ENCODE measurements at places on chromosomes 3 and 15.

DNA sequence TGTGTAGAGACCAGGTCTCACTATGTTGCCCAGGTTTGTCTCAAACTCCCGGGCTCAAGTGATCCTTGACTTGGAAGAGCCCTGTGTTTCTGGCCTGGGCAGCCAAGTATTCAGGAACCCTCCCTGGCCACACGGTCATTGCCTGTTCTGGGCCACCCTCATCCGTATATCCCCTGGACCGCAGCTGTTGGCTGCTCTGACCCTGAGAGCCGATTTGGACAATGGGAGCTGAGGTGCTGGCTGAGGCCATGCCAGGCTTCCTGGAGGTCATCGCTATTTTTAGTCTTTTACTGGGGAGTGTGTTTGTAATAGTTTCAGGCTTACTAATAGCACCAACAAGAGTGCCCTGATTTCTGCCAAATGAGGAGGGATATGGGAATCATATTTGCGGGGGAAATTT is 60.7 kb downstream of the ADAMTS7 start:
- DNase-seq = no peak

GRCh38 chr15:62066663-62067447 is at the start of gene C2CD4A:
C2CD4A (plus strand) TSS chr15:62066977; CDS start chr15:62067614, 637 bp downstream.
- no peak for DNase-seq

DNA sequence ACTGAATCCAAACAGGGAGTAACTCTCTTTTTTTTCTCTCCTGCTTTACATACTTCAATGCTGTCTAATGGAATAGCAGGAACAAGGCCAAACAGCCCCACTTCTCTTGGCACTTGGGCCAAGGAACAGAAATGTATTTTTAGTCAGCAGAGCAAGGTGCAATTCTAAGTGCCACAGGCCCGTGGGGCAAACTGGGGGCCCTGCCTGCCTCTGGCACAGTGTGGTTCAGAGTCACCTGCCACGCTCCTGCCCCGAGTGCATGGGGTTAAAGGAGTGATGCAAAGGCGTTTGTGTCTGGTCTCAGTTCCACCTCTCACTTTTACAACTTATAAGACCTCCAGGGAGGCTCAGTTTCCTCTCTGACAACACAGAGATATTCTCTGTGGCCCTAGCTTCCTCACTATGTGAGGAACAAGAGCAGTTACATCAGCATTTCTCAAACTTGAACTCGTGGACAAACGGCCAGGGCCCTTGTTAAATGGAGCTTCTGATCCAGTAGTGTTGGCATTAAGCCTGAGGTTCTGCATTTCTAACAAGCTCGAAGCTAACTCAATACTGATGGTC is 51.3 kb downstream of the LRIG1 start:
- DNase-seq = no peak

- no peak for DNase-seq
Observed at GRCh38 chr15:45183511-45183910, 4.3 kb downstream of the SHF start.
